Right forelimb (tissue), 1 donor: ENCODE measurements at places on chromosomes 4 and X.
A peak's percentile ranks its signal among the peaks of the same experiment; 100 is the strongest.

GRCh38 chr4:41747230-41748055 is 1.1 kb downstream of the PHOX2B start:
- peak; percentile 48 for DNase-seq

DNA sequence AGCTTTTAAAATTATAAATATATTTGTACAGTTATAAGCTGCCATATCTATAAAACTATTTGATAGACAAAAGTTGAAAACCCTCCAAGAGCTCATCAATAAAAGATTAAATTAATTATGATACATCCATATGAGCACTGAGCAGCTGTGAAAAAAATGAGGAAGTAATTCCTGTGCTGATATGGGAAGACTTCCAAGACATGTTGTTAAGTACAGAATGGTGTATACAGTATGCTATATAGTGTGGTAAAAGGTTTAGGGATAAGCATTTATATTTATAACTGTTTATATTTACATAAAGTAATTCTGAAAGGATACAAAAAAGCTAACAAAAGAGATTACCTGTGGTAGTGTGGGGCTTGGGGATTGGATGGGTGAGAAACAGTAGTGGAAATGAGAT is 92.8 kb upstream of the BMP2K start:
- DNase-seq = no peak

GRCh38 chrX:3181846-3182245 is 140.6 kb downstream of the ARSF start:
- DNase-seq = no peak

DNA sequence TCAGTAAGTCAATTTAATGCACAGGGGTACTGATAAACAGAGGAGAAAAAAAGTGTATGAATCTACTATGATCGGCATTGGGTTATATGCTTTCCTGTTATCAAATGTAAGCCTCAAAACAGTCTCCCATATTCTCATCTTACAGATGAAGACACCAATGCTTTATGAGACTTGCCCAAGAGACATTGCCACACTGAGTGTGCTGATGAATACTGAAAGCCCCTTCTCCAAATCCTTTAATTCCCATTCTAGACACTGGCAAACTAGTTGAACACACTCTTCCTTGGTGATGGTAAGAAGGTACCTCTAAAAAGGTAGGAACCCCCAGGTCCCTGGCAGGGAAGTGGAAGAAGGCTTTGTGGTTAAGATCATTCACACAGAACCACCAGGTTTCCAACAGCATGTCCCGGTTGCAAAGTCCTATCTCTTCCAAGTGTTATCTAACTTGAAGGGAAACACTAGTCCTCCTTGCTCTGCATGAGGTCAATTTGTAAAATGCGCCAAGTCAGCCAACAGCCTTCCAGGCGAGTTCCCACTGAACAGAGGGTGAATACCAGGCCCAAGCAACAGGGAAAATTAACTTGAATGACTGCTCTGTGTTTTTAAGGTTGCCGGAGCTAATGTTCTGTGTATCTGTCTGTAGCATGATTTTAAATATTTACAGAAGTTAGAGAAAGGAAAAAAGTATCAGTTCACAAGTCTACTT is 5.1 kb downstream of the SETD7 start:
- no peak for DNase-seq

DNA sequence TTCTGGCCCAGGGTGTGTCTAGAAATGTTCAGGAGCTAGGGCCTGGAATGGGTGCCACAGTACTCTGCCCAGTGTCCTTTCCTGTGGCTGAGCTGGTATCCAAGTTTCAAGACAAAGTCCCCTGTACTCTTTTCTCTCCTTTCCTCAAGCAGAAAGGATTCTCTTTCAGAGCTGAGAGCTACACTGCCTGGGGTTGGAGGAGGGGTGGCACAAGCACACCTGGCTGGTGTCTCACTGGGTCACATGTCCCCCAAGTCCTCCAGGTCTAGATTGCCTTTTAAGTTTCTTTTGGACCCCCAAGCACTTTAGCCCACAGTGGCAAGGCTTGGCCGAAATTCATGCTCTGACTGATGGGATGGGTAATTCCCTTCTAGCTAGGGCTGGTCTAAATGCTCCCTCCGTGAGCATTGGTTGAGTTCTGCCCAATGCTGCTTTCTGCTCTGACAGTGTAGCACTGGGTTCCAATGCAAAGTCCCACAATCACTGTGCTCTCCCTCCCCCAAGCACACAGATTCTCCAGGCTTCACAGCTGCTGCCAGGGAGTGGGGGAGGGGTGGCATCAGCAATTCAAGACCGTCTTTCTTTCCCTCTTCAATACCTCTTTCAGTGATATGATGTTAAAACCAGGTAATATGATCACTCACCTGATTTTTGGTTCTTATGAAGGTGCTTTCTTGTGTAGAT is 47.8 kb downstream of the BEX3 start:
- no peak for DNase-seq

- no peak for DNase-seq
Measured at GRCh38 chr4:151862766-151863165, 102.0 kb upstream of the GATB start.

DNA sequence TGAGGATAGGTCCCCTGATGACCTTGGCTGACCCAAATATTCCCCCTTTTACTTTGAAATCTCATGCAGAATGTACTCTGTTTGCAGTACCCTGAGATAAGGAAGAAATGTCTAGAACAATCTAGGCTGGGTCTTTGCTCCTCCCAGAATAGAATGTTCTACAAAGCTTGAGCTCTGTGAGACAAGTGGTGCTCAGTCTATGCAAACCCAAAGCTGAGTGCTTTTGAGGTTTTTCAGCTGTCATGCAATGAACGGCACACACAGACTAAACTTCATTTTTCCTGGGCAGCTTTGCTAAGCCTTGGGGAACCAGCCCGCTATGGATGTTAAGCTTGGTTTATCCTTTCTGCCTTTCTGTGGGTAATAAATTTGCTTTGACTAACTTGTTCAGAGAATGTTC is 513.6 kb downstream of the FAT4 start:
- no peak for DNase-seq

- DNase-seq = no peak
Measured at GRCh38 chr4:151472711-151473110, 63.7 kb downstream of the FHIP1A start.

GRCh38 chr4:178356725-178357124 is 914.5 kb upstream of the AGA start:
- no peak for DNase-seq

GRCh38 chrX:9533611-9534010 is 68.8 kb downstream of the TBL1X start:
- DNase-seq = no peak

DNA sequence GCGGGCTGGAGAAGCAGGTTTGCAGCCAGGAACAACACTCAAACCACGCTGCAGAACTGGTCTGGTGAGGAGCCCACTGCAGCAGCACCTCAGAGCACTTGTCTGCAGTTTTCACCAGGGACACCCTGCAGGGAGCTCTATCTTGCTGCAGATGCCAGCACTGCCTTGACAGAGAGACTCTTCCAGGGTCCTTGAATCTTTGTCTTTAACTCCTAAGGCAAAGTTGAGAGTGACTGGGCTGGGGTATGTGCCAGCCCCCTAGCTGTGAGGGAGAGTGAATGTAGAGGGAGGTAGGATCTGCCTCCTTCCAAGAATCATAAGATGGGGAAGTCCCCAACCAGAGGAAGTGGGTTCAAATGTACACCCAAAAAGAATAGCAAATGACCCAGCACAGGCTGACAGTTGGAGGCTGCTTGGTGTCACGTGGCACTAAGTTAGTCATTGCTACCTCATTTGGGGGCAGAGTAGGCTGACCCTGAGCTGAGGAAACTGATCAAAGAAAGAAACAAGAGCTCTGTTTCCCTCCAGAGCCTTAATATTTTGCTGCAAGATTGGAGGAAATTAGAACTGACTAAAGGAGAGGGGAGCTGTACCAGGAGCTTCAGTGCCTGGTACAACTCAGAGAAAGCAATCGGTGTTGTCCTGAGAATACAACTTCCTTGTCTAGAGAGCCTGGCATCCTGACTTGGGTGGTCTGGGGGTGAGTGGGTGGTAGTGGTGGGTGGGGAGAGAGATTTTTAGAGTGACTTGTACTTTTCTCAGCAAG is 28.2 kb upstream of the HUWE1 start:
- no peak for DNase-seq

- DNase-seq = no peak
Measured at GRCh38 chr4:6296026-6296425, 26.4 kb downstream of the WFS1 start.

DNA sequence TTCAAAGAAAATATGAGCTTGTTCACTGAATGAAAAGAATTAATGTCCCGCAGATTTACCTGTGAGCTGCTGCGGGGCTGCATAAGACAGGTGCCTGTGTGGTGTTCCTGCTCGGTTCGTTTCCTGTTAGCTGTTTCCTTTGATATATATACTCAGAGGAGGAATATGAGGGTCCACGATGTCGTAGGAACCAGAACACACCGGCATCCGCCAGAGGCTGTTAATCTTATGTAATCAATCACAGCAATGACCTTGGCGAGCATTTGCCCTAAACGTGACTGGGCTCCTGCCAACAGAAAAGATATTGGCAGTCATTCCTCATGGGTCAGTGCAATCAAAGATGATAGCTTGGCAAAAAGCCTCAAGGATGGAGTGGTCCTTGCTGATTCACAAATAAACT is 260.1 kb downstream of the EVC2 start:
- DNase-seq = no peak
